ENCODE measurements at places on chromosomes 1 and 21.

DNA sequence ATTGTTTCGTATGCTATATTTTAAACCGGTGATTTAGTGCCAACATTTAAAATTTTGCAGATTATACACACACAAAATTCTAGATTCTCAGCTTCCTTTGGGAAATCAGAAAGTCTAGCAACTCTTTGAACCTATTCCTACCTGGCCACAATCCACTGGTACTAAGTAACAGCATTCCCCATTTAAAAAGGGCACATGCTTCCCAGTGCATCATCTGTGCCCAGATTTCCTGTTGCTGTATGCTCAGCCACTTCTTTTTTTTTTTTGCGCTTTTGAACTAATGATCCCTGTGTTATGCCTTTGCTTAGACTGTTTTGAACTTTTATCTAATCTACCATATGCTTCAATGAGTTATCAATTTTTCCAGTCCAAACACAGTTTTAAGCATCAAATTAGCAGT, 548.4 kb downstream of the PLPP3 start:
- DNase-seq: no peak

DNA sequence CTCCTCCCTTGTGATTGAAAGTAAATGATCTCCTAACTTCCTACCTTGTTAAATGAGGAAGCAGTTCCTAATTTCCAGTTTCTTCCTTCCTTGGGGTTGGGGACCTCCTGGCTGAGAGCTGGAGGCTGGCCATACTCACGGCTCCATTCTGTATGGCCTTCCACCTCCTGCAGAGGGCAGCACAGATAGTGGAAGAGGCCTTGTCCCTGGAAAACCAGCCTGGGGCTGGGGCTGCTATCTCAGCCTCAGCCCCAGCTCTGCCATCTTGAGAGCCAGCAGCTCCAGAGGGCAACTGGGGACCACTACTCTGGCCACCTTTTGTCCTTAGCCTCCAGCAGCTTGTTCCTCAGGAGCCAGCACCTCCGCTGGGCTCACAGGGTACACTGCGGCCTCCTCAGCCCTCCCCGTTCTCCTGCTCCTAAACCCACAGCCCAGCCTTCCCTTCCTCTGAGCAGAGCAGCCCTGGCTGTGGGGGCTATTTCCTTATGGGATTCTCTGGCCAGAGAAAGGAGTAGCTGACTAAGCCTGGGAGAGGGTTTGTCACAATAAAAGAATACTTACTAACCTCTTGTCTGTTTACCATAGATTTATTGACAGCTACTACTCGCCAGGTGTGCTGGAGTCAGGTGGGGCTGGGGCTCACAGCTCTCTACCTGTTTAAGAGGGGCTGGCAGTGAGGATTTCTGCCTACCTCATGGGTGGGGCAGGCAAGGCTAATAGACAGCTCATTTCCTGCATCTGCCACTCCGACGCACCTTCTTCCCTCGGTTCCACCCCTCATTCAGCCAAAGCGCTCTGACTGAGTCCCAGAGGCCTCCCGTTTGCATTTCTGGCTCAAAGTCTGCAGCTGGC, 6.3 kb downstream of the TMEM234 start:
- DNase-seq: peak; percentile 39

DNA sequence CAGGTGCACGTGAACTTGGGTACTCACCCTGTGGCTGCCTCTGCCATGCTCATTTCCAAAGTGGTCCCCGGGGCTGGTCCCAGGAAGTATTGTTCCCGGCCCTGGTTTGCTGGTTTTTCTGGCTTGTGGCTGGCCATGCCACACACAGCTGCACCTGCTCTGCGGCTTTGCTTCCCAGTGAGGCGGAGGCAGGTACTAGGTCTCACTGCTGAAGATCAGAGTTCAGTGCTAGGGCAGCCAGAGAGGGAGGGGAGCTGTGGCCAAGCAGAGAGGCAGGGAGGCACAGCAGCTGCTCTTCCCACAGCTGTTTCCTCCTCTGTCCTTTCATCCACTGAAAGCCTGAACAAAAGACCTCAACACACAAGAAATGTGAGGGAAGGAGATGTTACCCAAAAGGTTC, 30.5 kb downstream of the ENO1 start:
- DNase-seq: no peak

DNA sequence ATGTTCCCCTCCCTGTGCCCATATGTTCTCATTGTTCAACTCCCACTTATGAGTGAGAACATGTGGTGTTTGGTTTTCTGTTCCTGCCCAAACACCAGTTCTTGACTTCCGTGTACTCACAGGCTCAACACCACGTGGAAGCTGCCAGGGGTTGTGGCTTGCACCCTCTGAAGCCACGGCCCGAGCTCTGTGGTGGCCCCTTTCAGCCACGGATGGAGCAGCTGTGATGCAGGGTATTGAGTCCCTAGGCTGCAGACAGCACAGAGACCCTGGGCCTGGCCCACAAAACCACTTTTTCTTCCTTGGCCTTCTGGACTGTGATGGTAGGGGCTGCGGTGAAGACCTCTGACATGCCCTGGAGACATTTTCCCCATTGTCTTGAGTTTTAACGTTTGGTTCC, 111.6 kb downstream of the SYT14 start:
- DNase-seq: no peak

- no peak for DNase-seq
Measured at GRCh38 chr21:38297871-38298270, 41.1 kb downstream of the KCNJ15 start.

GRCh38 chr1:62282909-62283755, 36.1 kb downstream of the KANK4 start:
- DNase-seq: no peak

DNA sequence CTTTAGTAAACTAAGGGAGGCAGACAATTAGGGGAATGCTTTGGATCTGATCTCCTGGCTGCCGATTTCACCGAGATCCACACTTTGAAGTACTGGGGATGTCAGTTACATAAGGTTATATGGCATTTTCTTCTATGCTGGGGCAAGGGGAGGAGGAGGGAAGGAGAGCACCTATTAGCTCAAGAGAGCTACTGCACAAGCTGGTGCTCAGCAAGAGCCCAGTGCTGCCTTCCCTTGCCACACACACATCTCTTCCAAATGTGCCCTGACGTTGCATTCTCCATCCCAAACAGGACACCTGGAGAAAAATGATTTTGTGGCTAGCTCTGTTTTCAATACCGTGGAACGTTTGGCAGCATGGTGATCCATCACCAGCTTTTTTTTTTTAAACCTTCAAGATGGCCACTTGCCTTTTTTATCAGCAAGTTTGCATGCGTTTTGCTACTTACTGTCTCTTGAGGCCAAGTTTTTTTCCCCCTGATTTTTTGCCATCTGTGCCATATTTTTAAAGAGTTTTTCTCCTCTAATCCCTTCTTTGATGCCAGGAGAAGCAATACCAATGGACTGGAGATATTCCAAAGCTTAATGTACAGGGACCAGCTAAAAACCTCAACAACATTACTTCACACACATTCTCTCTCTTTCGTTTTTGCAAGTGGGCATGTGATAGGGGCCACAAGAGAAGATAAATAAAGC, 66.6 kb downstream of the PAPPA2 start:
- DNase-seq: no peak

DNA sequence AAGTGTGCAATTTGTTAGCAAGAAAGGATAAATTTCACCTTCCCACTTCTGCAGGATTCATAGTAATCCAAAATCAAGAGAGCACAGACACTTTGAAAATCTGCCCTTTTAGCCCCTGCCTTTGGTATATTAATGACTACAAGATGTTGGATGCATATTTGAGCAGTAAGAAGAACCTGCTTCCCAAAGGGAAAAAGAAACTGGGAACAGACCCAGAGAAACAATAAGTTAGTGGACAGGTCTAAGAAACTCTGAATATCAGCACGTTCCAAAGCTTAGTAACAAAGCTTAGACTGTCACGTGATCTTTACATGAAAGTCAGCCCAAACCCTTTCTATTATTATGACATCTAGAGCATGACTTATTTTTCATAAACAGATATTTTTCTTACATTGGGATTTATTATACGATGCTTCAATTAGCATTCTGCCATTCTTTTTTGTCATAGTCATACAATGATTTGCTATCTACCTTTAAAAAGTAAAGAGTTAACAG, 390.9 kb upstream of the ADGRL2 start:
- no peak for DNase-seq

DNA sequence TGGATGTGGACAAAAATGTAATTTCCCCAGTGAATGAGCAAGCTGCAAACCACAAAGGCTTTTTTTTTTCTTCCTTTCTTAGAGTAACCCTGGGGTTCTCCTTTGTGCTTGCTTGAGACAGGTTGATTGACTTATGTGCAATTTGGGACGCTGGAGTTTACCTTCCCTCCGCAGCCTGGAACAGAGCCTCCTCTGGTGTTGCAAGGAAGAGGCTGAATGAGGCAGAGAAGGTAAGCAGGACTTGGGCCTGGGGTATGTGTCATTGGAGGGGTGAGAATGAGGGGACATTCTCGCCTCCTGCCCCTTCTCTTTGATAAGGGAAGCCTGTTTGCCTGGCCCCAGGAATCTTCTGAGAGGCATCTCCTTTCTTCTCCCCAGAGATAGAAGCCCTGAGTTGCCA, 49.8 kb downstream of the NFASC start:
- DNase-seq: no peak

DNA sequence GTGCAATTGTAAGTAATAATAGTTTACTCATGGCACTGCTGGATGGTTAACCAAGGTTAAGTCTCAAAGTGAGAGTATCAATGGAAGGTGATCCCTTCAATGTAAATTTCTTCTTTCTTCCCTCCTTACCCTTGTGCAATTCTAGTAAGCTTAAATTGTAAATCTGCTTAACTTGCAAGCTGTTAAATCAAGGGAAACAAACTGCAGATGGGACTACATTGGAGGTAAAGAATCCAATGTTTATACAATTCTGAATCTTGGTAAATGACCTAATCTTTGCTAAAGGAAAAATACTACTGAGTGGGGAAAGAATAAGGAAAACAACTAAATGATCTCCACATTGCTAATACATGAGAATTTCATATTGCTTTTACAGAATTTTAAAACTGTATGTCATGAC, 6.7 kb upstream of the CD55 start:
- no peak for DNase-seq

GRCh38 chr1:76989976-76990375, 122.7 kb downstream of the ST6GALNAC5 start:
- DNase-seq: no peak

DNA sequence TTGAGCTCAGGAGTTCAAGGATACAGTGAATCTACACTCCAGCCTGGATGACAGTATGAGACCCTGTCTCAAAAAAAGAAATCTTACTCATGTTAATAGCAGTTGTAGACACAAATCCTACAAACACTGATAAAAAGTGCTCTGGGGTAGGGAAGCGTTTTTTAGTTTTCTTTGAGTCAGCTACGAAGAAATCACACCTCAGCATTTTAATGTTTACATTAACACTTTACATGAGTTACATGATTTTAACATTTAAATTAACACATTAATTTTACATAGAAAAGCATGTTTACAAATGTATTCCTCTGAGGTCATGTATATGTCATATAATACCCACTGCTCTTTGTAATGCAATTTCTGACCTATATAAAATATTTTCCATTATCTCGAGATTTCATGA, 419.2 kb downstream of the DPYD start:
- no peak for DNase-seq

GRCh38 chr1:192657760-192658159, 21.8 kb downstream of the RGS13 start:
- no peak for DNase-seq

DNA sequence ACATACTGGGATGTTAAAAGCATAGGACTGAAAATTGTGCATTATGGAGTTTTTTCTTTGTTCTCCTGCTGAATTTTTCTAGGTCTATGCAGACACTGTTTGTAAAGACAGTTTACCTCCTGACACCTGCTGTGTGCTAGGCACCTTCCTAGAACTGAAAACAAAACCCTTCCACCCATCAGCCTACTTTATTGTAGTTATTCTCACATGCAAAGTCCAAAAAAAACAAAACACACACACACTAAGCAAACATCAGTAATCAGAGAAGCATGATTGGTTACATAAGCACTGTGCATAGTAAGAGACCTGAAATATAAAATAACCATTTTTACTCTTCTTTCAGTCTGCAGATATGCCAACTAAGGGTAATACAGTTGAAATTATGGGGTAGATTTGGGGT, 195.1 kb downstream of the CRB1 start:
- DNase-seq: no peak

DNA sequence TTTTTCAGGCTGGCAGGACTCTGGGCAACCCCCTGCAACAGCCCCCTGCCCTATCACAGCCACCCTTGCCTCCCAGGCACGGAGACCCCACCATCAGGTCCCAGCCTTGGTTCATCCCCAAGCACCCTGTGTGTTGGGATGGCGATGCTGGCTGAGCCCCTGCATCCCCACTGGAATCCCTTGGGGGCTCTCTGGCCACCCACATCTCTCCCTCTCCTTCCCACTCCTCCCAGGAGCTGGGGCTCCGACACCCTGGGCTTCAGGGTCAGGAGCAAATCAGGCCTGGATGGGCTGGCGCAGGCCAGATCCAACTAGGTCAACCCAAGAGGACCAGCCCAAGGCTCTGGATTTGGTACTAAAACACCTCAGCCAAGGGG, 25.9 kb downstream of the COL6A1 start:
- DNase-seq: no peak

DNA sequence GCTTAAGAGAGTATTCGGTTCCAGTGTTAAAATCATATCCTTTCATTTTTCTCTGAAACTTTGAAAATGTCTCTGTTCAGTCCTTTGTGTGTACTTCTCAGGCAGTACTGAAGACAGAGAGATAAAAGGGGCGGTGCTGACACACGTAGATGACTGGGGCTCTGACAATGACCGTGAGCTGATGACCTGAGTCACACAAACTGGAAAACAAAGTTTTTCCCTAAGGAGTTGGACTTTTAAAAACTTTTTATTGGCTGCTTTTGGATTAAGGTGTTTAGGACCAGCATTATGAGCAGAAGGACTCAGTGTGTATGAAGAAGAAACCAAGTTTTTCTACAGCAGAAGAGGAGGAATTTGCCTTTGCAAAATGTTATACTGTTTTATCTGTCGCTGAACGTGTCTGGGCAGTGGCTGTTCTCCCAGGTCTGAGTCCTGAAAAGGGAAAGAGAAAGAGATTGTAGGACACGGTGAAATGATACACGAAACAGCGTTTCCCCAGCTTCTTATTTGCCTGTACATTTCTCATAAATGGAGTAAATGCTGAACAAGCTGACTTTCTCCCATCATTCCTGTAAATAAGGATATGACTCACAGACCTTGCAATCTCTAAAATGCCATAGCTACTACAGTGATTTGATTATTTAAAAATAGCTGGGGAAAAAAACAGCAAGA, 51.5 kb downstream of the MAP3K7CL start:
- DNase-seq: peak; percentile 74

DNA sequence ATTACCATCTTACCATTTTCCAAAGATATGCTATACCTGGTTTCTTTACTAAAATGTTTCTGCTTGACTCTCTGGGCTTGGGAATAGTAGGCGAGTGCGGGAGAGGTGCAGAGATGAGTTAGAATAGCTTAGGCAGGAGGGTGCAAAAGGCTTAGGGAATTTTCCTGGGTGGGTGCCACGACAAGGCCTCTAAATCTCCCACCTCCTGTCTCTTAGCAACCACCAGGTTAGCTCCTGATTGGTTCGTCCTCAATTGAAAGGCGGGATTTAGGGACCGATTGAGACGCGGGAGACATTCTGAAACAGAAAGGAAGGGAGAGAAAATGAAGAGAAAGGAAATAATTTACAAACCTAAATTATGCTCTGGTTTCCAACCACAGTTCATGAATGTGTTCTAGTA, 3.1 kb downstream of the ACKR1 start:
- DNase-seq: no peak

- DNase-seq: peak; percentile 63
Measured at GRCh38 chr1:198465201-198466144, 75.0 kb downstream of the ATP6V1G3 start.

- DNase-seq: no peak
Measured at GRCh38 chr1:166933140-166933539, 42.2 kb downstream of the ILDR2 start.

- DNase-seq: no peak
Measured at GRCh38 chr1:161997152-161997551, 26.5 kb downstream of the OLFML2B start.

- DNase-seq: no peak
Measured at GRCh38 chr1:201859424-201859823, 29.3 kb upstream of the SHISA4 start.

Data from LoVo (cell line).